ENCODE measurements at places on chromosomes 12 and 14.

GRCh38 chr12:75364919-75365318 is 26.0 kb upstream of the GLIPR1L2 start:
- DNase-seq: no peak

GRCh38 chr12:69851976-69852375 is 26.9 kb downstream of the MYRFL start:
- DNase-seq: no peak

DNA sequence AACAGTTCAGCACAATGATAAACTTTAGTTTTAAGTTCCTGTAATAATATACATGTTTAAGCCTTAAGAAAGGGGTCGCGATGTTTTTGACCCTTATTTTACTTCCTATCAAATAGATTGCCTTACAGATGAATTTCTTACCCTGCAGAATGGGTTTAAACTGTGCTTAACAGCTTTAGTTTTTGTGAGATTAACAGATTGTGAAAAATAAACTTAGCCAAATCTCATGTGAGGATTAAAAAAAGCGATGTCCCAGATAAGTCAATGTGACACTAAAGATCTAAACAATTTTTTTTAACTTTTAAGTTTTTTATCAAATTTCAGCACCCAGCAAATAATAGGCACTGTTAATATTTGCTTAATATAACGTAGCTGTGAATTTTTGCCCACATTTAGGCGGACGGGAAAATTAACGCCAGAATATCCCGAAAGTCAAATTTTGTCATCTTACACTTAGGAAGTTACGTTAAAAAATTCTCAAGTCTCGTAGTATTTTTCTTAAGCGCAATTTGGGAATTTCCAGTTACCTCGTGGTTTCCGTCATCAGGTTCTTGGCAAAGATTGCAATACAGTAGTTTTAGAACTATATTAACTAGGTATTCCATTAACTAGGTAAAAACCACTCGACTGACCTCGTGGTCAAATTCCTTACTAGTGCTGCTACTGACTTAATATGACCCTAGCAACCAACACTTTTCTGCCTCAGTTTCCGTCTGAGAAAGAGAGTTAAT is 1.2 kb downstream of the HNRNPC start:
- no peak for DNase-seq

GRCh38 chr14:96978525-96979272 is 181.5 kb downstream of the VRK1 start:
- DNase-seq: no peak

- DNase-seq: peak; percentile 36
Observed at GRCh38 chr14:93219103-93219726, 12.2 kb downstream of the UBR7 start.

DNA sequence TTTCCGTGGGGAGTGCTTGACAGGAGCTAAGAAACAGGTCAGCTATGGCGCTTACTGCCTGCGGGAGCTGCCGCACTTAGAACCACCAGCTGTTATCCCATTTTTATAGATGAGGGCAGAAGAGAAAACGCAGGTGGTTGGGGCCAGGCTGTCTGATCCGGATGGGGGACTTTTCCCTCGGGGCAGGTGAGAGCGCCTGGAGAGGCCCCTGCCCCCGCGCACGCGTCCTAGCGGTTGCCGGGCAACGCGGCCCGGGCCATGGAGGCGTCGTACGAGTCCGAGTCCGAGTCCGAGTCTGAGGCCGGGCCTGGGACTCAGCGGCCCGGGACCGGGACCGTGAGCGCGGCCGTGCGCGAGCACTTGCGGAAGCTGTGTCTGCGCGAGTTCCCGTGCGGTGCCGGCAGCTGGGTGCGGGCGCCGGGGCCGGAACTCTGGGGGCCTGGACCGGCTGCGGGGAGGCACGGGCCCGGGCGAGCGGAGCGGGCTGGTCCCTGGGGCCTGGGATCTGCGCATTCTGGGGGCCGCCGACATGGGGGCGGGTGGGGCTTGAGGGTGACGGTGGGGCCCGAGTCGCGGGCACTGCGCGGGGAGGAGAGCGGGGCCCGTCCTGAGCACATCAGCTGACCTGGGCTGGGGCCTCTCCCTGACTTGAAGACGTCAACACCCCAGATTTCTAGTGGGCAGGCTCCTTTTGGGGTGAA is at the start of gene LRRC43:
Gene LRRC43, plus strand, starts transcription at position 237 of the 701 bp plus-strand sequence. Its CDS starts 22 bp downstream, at position 259.
- DNase-seq: no peak

DNA sequence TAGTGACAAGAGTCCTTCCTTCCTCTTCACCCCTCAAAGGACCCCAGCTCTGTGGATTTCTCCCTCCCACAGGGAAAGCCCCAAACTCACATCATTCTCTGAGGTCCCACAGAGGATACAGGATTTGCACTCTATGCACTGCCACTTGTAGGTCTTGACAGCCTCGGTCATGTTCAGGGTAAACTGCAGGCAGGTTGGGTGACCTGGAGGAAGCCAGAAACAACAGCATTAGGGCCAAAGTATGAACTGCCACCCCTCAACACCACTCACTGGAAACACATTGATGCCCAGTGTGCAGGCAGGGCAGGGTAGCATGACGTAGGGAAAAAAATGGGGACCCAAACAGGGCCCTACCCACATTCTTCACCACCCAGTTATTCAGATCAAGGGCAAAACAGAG is 264.4 kb downstream of the DPF3 start:
- no peak for DNase-seq

GRCh38 chr12:44428825-44429224 is 447.3 kb downstream of the NELL2 start:
- DNase-seq: no peak

DNA sequence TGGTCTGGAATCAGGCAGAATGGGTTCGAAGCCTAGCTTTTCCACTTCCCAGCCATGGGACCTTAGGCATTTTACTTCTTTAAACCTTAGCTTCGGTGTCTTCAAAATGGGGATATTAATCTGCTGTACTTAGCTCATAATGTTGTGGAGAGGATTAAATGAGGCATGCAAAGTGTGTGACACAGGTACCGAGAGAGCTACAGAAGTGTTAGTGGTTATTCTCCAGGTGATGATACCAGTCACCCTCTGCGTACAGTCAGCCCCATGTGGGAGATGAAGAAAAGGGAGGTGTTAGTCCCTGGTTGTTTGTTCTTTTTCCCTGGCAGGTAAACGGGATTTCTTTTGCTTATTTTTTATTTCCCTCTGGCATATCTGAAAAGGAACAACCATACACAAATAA is 212.1 kb downstream of the PHLDA1 start:
- DNase-seq: no peak

DNA sequence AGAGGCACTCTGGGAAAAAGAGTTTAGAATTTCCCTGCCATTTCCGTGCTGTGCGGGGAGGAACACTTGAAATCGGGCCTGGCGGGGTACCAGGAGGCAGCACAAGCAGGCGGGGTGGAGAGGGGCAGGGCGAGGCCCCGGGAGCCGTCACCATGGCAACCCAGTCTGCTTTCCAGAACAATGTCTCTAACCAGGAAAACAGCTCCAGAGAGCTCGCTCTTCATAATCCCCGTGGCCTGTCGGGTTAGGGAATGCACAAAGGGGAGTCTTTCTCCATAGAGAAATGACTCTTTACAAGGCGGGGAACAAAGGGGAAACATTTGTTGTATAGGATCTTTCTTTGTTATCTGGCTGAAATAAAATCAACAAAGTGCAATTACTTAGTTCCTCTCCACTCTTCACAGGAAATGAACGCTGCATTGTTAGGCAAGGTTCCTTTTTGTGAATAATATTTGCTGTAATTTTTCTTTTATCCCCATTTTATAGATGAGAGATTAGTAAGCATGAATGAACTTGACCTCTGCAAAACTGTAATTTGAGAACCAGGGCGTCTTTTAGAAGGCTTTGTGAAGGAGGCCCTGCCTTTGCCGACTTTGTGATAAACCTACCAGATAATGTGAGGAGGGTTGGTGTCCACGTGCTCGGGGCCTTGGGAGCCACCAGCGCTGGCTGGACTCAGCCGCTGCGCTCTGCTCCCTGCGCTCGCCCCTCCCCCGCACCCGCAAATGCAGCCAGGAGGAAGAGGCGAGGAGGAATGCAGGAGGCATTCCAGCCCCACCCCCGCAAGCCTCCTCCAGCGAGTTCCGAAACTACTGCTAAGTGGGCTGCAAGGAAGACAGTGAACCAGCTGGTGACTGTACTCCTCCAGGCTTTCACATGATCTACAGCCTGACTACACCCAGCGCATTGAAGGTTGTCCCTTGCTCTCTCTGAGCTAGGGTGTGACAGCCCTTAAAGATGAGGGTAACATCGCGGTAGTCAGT is 105.2 kb upstream of the ATF7IP start:
- DNase-seq: no peak

DNA sequence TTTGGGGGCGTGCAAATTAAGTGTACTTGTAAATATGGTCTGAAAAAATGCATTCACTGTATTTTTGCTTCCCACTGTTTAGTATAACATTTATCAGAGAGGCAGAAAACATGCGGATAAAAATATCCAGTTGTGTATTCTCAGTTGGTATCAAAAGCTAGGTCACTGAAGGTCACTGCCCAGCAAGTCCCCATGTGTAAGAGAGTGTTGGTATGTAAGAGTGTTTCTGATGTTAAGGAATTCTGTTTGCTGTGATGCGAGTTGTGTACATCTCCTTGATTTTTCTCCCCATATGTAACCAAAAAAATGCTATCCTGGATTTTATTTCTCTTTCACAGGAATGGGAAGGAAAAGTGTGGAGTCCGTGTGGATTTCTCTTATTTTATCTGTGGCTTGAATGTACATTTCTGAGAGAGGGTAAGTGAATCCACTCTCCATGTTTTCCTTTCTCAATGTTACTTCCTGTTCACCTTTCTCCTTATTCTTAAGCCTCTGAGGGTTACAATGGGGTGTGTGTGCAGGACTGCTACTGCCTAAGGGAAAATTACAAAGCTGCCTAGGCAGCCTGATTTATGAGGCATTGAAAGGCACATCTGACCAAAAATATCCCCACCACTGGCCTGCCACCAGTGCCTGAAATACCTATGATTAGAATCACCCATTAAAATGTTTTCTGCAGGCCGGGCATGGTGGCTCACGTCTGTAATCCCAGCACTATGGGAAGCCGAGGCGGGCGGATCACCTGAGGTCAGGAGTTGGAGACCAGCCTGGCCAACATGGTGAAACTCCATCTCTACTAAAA is 97.9 kb upstream of the USP44 start:
- DNase-seq: no peak

- DNase-seq: no peak
Observed at GRCh38 chr12:8677362-8677761, 14.7 kb upstream of the MFAP5 start.

- DNase-seq: no peak
Observed at GRCh38 chr14:29643433-29644211, 284.0 kb downstream of the PRKD1 start.

DNA sequence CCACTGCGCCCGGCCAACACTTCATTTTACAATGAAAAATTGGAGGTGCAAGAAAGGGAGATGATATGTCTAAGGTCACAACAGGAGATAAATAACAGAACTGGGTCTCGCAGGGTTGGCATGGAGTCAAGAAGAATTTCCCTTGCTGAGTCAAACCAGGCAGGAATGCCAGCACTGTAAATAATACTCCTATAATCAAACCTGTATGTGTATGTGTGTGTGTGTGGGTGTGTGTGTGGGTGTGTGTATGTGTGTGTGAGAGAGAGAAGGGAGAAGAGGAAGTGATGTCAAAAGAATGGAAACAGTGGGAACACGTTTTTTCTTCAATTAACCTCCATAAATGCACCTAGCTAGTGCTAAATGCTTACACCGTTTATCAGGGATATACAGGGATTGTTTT is 70.4 kb downstream of the TMEM116 start:
- DNase-seq: no peak

DNA sequence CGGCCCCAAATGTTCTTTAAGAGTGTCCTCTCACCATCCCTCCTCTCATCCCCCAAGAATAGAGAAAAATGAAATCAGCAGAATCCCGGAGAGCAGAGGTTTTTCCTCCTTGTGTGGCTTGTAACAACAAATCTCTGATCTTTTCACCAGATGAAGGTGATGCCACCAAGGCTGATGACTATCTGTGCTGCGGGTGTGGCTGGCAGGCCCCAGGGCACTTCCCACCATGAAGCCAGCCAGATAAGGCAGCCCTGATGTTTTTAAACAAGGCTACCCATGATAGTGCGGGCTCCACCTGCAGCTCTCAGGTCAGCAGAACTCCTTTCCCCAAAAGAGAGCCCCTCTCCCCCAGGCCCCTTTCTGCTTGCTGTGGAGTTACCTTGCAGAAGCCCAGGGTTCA is 58.0 kb upstream of the PARP11 start:
- no peak for DNase-seq

- DNase-seq: no peak
Observed at GRCh38 chr12:109737631-109738030, 24.0 kb downstream of the FAM222A start.

GRCh38 chr12:109840305-109841074 is 7.3 kb upstream of the TRPV4 start:
- DNase-seq: no peak

GRCh38 chr14:95133282-95133681 is 24.0 kb downstream of the DICER1 start:
- DNase-seq: no peak

DNA sequence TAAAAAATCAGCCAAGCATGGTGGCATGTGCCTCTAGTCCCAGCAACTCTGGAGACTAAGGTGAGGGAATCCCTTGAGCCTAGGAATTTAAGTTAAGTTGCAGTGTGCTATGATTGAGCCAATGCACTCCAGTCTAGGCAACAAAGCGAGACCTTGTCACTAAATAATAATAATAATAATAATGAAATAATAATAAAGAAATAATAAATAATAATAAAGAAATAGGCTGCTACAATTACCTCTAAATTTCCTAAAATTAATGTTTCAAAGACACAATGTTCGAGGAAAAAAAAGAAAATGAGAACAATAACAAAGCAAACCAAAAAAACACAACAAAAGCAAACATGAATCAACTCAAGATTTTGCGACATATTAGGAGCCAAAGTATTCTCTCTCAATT is 29.7 kb downstream of the RALGAPA1 start:
- DNase-seq: no peak

DNA sequence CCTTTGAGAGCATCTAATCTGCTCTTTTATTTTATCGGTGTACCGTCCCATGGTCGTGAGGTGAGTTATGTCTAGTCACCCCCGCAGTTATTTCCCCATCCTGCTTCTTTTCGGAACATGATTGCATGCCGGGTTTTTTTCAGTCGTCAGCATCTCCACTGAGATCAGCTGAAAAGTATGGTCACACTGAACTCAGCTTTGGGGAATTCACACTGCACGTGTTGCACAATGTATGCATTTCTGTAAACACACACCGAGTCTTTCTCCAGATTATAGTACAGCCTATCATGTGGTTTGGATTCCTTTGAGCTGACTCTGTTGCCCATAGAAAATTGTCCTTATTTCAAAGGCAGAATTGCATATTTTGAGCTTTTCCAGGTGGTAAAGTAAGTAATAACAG is 24.6 kb downstream of the PLXNC1 start:
- DNase-seq: no peak

DNA sequence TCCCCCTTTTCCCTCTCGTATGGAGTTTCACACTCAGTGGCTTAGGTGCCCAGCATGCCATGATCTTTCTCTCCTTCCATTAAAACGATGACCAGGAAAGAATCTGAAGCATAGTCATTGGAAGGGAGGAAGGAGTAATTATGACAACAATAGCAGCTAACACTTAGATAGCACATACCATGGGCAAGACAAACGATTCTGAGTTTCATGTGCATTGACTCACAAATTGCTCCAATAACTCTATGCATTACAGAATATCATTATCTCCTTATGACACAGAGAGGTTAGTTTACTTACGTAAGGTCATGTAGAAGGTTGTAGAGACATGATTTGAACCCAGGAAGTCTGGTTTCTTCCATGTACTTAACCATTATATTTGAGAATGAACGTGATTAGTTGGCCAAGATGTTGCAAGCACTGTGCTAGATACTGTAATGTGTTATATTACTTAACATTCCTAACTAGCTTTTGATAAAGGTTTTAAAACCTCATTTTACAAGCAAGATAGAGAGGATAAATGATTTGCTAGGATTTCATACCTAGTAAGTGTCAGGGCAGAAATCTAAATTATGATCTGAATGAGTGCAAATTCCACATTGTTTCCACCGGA is 162.4 kb downstream of the CAND1 start:
- DNase-seq: no peak

Data from effector memory CD4-positive, alpha-beta T cell (primary cell).